ENCODE measurements at places on chromosomes 3 and 15. TPM values are rescaled to one million over a fixed set of nuclear protein-coding genes. Genes with fewer than 3 reads are reported as not detected.

LMAN1L gene
- not detected for total RNA-seq

RPS27L gene
- total RNA-seq = 220 TPM

DNA sequence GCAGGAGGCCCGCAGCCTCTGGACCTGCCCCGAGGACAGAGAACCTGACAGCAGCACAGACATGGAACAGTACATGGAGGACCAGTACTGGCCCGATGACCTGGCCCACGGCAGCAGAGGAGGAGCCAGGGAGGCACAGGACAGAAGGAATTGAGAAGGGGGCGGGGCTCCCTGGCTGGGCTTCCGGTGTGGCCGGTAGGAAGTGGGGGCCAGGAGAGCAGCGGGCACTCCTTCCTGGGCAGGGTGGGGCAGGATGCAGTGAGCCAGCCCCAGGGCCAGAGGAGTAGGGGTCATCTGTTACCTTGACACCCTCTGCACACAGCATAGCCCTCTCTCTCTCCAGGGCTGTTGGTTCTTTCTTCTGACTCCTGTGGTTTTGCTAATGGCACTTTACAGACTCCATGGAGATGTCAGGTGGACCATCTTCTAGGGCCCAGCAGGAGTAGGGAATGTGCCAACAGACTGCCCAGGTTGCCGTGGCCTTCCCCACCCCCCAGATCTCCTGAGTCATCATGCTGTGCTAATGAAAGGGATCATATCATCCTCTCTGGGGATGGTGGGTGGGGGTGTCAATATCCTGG, 8.6 kb upstream of the ISG20 start:
- DNase-seq = no peak

TLR9 gene
- 0.69 TPM for total RNA-seq

DNA sequence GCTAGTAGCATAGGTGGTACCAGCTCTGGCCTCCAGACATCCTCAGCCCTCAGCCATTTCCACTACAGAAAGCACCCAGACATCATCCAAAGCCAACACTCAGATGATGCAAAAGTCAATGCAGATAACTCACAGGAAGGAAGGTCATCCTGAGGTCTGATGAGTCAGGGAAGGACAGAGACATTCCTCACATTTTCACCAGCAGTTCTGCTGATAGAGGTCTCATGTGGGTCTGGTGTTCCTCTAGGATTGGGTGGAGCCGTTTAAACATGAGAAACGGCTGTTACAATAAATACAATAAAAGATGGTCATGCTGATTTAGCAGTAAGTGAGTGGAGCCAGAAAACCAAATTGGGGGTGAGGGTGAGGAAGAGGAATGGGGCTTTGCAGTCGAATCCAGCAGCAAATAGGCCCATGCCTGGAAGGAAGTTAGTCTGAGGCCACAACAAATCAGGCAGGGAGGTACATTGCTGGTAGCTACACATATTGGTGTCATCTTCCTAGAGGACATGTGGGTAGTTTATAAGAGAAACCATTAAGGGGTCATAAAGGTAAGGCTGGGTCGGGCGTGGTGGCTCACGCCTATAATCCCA, 33.3 kb upstream of the FLNB start:
- no peak for DNase-seq

- DNase-seq = no peak
Measured at GRCh38 chr3:162317046-162317445, 820.4 kb downstream of the OTOL1 start.
